ENCODE measurements at places on chromosomes 1 and 21.

DNA sequence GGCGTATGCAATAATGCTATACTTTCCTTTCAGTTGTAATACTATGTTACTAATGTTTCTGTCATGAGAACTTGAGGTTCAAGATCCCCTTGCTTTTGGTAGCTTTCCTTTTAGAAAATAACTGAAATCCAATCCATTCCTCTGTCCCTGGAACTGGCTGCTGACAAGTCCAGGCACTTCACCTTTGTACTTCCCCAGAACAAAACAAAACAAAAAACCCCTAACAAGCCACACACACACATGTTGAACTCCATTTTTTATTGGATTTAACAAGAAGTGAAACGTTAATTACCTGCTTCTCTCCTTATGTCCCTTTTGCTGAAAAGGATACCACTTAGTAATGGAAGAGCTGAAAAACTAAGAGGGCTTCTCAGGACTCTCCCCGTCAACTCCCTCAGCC is 26.1 kb upstream of the SDC3 start:
- no peak for DNase-seq

GRCh38 chr1:203589171-203589570 is 37.5 kb upstream of the ATP2B4 start:
- no peak for DNase-seq

- DNase-seq = no peak
Measured at GRCh38 chr1:32179193-32179442, 357 bp upstream of the TXLNA start.

GRCh38 chr1:58949551-58950220 is 165.8 kb upstream of the JUN start:
- no peak for DNase-seq

- no peak for DNase-seq
Measured at GRCh38 chr1:179187043-179187442, 42.4 kb downstream of the ABL2 start.

DNA sequence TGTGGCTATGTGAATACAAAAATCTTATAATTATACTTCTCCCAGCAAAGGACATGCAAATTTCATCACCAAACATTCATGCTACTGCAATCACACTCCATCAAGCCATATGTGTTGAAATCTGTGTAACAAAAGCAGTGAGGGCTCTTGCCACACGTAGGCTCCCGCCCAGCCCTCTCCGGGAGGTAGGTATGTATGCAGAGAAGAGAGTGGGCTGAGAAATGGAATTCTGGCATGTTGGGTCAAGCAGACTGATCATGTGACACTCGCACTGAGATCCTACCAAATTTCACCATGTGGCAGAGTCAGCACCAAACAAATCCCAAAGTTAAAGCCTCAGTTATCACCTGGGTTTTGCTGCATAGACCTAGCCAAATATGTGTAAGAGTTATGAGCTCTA is 49.7 kb downstream of the APP start:
- no peak for DNase-seq

GRCh38 chr1:231581859-231582258 is 44.7 kb upstream of the DISC1 start:
- no peak for DNase-seq

GRCh38 chr1:177650947-177651346 is 318.9 kb downstream of the SEC16B start:
- no peak for DNase-seq

- no peak for DNase-seq
Measured at GRCh38 chr1:47918257-47918867, 78.8 kb downstream of the TRABD2B start.

GRCh38 chr1:109186733-109187086 is 27.0 kb upstream of the SARS1 start:
- no peak for DNase-seq

DNA sequence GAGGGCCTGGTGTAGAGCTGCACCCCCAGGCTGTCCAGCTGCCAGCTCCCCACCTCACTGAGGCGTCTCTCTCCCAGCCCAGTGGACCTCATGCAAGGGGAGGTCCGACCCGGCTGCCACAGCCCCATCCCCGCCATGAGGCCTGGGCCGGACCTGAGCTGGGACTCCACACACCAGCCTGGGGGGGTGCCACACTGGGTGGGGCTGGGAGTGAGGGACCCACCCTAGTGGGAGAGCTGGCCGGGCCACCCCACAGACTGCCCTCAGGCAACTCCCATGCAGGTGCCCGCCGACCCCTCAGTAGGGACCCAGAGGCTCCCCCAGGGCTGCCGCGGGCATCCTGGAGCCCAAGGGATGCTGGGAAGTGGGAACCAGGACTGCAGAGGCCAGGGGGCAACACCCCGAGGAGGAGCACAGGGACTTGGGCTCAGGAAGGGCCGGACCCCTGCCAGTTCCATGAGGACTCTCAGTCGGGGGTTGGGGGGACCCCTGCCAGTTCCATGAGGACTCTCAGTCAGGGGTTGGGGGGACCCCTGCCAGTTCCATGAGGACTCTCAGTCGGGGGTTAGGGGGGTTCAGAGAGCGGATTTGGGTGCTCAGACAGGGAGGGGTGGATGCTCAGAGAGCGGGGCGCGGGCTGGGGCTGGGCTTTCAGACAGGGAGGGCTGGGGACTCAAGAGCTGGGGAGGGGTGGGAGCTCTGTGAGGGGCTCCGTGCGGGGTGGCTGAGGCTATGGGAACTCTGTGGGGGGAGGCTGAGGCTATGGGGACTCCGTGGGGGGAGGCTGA is 1.2 kb upstream of the RNF223 start:
- no peak for DNase-seq

GRCh38 chr21:16309250-16309971 is 579.6 kb downstream of the USP25 start:
- DNase-seq = no peak

Measured in stimulated activated CD8-positive, alpha-beta memory T cell treated with anti-CD3 and anti-CD28 coated beads, Interleukin-4, amount 100 ng/mL, for 4 hours (primary cell).